Astrocyte of the spinal cord (primary cell): ENCODE measurements at places on chromosomes 6 and 20.

GRCh38 chr6:151012321-151013294 lies 147.1 kb downstream of the MTHFD1L start:
- peak; percentile 79 for DNase-seq

DNA sequence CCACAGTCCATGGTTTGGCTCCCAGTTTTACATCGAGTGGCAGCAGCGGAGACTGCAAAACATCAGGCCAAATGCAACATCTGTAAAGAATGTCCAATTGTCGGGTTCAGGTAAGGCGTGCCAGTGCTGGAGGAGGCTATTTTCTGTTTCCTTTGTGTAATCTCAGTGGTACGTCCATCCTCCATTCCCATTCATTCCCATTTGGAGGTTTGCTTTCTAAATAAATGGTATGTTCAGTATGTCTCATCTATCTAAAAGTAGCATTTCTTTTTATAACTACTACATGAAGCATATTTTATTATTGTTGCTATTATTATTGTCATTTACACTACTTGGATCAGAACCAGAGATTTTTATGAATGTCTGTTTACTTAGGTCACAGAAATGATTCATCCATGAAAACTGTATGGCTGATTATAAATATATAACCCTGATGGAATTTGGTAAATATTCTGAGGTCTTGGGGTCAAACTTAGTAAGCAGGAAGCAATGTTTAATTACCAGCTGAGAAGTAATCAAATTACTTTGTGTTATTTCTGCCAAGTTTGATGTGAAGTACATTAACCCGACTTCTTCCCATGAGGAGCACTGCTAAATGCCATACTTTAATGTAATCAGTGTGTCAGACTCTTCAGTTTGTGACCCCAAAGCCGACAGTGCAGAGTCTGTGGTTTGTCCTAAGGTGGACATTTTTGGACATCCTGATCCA lies 512.9 kb downstream of the UTRN start:
- DNase-seq, result peak; percentile 44

GRCh38 chr6:89139509-89140346 lies 6.1 kb upstream of the PM20D2 start:
- no peak for DNase-seq

GRCh38 chr6:42166444-42167141 lies 6.6 kb upstream of the GUCA1A start:
- DNase-seq, result peak; percentile 71

- peak; percentile 92 for DNase-seq
Observed at GRCh38 chr6:82144852-82145340, 102.6 kb downstream of the IBTK start.

DNA sequence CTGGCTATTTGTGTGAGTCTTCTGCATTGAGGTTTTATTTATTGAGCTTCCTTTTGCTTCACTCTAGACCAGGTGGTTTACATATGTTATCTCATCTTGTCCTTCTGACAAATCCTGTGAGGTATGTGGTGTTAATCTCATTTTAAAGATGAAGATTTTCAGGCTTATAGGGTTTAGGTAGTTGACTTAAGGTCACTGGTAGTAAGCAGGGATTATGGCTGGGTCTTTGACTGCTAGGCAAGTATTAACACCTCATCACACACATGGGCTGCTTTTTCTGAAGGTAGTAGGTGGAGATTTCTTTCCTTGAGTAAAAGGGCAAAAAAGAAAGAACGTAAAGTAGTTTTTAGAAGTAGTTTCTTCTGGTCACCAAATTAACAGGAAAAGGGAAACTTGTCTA lies 72.6 kb downstream of the CDKAL1 start:
- no peak for DNase-seq

DNA sequence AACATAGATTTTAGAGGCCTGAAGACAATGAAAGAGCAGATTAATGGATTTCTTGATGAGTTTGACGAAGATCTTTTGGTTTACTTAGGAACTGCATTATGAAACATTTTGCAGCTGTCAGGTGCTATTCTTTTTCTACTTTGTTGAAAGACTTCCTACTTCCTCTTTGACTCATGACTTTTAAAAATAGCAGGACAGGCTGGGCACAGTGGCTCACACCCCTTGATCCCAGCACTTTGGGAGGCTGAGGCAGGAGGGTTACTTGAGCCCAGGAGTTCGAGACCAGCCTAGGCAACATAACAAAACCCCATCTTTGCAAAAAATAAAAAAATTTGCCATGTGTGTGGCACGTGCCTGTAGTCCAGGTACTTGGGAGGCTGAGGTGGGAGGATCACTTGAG lies 52.0 kb downstream of the ITCH start:
- DNase-seq, result no peak

DNA sequence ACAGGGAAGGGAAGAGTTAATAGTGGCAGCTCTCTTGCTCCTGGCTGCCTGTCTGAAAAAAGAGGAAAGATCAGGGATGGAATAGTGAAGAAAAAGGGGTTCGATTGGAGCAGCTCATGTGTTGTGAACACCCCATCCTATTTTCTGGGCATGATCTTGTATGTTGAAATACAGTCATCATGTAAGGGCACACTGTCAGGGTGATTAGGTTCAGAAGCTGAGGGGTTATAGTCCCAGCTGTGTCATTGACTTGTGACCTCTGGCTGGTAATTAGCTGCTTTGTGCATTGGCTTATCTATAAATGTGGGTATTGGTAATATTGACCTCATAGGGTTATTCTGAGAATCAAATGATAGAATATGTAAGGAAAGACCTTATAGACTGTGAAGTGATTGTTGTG lies 30.1 kb downstream of the PHF20 start:
- no peak for DNase-seq

- no peak for DNase-seq
Observed at GRCh38 chr20:11355345-11355744, 562.3 kb upstream of the BTBD3 start.

GRCh38 chr6:138645976-138646640 lies 127.5 kb upstream of the CCDC28A start:
- no peak for DNase-seq

DNA sequence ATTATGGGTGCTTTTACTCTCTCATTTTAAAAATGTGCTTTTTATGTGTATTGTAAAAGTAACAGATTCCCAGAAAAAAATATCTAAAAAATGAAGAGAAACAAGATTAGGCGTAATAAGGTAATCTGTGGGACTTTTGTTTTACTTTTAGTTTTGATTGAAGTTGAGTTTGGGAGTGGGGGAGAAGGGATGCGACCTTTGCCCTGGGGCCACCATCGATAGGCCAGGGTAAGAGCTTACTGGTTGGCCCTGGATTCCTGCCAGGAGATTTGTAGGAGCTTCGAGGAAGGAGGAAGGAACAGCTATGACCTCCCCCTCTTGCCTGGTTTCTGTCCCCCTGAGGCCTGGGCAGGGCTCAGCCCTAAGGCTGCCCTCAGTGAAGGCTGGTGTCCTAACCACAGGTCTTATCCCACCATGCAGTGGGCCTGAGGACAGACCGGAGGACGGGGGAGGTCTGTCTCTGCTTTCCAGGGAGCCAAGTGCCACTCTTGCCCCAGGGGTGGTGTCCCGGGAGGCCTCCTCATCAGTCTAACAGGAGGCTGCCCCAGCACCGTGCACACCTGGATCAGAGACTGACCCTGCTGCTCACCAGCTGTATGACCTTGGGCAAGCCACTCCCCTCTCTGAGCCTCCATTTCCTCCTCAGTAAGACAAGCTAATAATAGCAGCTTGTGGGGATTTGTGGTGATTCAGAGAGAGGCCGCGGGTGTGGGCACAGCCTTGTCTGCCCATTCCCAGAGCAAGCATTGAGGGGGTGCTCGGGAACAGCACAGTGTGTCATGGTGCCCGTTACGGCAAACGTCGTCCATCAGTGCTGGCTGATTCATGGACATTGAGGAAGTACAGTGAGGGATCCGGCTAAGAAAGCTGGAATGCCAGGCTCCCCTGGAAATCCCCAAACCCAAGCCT lies 21.2 kb downstream of the TGM2 start:
- peak; percentile 84 for DNase-seq

DNA sequence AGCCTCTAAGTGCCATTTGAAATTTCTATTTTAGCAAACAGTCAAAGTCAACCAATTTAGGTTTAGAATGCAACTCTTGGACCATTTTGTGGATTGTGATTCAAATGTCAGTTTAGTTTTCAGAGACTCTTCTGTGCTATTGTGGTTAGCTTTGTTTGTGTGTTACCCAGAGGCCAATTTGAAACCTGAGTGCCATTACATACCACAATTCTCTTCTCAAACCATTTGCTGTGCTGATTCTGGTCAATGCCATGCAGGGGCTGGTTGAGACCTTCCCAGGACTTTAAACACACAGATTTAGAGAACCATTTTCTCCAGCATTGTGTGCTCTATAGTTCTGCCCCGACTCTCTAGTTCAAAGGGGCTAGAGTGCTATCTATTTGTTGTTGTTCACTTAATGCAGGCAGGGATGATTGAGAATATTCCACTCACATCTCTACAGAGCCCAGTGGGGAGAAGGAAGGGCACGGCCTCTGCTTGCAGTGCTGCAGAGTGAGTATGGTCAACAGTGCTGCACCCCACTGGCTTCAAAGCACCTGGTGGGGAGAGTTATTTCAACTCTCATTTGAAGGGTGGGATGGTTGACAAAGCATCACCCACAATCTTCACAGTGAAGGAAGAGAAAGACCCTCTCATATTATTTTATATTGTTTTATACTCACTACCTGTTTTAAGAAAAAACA lies 738.2 kb downstream of the COL12A1 start:
- DNase-seq, result peak; percentile 2

GRCh38 chr20:48807586-48808381 lies 20.0 kb downstream of the PREX1 start:
- no peak for DNase-seq

- no peak for DNase-seq
Observed at GRCh38 chr20:35329435-35330139, 37.4 kb upstream of the FAM83C start.

GRCh38 chr6:11748591-11749210 lies 29.9 kb downstream of the ADTRP start:
- no peak for DNase-seq

DNA sequence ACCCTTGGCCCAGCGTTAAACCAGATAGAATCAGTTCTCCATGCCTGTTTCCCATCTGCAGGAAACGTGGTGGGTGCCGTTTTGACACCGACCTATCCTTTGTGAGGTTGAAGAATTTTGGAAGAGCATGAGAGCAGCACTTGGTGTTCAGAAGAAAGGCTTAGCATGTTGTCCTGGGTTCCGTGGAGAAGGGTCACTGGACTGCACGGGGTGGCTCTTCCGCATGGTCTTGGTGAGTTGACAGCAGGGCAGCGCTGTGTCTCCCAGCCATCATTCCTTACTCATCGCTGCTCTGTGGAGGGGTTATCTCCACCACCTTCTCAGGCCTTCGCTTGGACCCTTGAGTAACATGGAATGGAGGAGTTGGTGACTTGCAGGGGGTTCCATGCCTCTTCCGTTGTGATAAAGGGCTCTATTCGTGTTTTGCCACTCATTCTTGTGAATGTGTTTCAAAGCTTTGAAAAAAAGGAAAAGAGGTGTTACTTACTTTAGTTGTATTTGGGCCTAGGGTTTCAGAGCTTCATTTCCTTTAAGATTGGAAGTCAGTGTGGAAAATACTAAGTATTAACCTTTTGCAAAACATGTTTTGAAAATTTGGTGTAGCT lies 8.2 kb downstream of the HIVEP1 start:
- no peak for DNase-seq

GRCh38 chr6:152428126-152428525 lies 209.0 kb downstream of the SYNE1 start:
- DNase-seq, result no peak

GRCh38 chr20:34532320-34532719 lies 16.1 kb downstream of the DYNLRB1 start:
- no peak for DNase-seq

DNA sequence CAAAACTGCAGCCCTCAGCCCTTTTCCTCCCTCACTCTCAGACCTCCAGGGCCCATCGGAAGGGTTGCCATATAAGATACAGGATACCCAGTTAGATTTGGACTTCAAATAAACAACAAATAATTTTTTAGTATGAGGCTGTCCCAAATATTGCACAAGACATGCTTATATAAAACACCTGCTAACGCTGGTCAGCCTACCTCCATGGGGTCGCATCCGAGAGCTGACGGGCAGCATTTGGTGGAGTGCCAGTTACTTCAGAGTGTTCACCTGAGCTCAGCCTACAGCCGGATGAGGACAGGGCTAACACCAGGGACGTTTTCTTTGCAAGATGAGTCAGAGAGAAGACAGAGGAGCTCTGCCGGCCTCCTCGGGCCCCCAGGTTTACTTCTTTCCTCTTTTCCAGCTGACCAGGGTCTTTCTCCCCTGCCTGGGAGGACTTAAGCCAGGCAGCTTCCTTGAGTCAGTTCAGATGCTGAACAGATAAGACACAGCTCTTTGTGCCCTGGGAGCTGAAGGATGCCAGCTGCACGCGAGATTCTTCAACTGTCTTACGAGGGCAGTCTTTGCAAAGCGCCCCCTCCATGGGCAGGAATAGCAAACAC lies 141.2 kb upstream of the KCNG1 start:
- no peak for DNase-seq

GRCh38 chr20:32168184-32168910 lies 39.2 kb downstream of the PLAGL2 start:
- peak; percentile 34 for DNase-seq

DNA sequence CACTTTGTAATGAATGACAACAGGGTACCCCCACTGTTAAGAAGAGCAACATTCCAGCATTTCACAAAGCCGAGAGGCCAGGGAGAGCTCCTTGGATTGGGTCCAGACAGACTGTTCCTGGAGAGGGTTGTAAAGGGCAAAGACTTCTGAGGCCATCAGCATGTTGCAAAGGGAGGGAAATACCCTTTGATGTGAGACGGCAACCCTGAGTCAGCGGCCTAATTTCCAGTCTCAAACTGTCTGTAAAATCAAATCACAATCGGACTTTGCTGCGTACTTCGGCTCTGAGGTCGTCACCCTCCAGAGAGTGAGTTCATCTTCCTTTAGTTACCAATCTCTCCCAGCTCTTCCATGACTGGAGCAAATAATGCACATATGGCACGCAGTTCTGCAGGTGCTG lies 101.0 kb upstream of the DTNBP1 start:
- peak; percentile 62 for DNase-seq

DNA sequence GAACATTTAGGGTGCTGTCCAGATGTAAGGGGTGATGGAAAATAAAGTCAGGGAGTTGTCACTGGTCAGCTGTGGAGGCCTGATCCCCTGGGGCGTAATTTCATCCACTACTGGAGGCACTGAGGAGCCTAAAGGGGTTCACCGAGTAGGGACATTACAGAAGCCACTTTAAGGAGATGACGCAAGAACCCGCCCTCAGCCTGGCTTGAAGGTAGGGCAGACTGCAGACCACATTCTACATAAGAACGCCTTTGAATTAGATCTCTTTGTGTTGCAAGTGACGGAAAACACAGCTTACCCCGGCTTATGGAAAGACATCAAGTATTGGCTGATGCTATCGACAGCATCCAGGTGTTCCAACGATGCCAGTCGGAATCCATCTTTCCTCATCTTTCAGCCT lies 462.7 kb upstream of the CDH4 start:
- DNase-seq, result no peak
